ENCODE measurements at places on chromosomes 7 and 10. TPM values are rescaled to one million over a fixed set of nuclear protein-coding genes. Genes with fewer than 3 reads are reported as not detected.

DNA sequence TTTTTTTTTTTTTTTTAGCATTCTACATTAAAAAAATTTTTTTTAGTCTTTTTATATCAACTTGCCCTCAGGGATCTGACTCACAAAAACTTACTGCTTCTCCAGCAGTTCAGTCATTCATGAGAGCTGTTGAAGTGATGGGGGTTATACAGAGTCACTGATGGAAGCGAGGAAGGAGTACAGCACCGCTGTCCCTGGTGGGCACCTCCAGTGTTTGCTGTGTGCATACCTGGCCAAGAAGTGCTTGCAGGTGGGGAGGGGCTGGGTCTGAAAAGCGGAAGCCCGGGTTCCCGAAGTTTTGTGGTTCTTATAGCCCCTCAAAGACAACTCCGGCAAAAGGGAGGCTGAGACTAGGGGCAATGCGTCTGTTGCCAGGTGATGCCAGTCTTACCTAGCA is 46.2 kb downstream of the MINDY4 start:
- H3K4me3 ChIP-seq, result no peak overlapping the region
- no peak overlapping the region for H3K27ac ChIP-seq
- peaks cover 2% of the 10 kb centered on the region for H3K27me3 ChIP-seq
- no peak for DNase-seq

Gene NDUFB2
- total RNA-seq, result 170 TPM

GRCh38 chr10:51001587-51001986 is 72.7 kb upstream of the PRKG1 start:
- H3K36me3 ChIP-seq, result no peaks in the 10 kb centered on the region
- DNase-seq, result no peak
- H3K4me1 ChIP-seq, result no peaks in the 10 kb centered on the region
- no peak overlapping the region for H3K27ac ChIP-seq
- peaks cover 28% of the 10 kb centered on the region for H3K27me3 ChIP-seq

DNA sequence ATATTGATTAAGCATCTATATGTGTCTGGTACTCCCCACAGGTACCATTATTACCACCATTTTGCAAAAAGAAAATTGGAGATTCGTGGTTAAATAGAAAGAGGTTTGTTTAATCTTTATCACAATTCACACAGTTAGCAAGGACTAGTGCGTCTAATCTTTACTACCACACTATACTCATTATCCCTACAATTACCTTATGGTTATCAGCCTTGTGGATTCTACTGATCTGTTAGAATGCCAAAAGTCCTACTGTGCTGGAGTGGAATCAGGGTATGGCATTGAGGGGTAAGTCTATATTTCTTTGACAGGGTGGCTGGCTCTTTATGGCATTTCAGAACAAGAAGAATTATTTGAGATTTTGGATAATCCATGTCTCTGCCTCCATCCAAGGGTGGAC is 156.1 kb downstream of the RNLS start:
- H3K27ac ChIP-seq, result no peak overlapping the region
- no peaks in the 10 kb centered on the region for H3K36me3 ChIP-seq
- peaks cover 2% of the 10 kb centered on the region for H3K27me3 ChIP-seq
- H3K4me3 ChIP-seq, result no peak overlapping the region
- H3K4me1 ChIP-seq, result no peaks in the 10 kb centered on the region

DNA sequence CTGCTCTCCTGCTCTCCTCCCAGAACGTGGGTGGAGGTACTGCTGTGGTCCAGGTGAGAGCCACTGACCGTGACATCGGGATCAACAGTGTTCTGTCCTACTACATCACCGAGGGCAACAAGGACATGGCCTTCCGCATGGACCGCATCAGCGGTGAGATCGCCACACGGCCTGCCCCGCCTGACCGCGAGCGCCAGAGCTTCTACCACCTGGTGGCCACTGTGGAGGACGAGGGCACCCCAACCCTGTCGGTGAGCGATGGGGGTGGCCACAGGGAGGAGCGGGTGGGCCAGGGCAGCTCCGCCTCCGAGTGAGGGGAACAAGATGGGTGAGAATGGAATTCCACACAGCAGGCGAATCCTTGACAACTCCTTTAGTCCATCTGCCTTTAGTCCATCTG is 22.1 kb upstream of the C10orf105 start:
- DNase-seq, result no peak
- no peaks in the 10 kb centered on the region for H3K27me3 ChIP-seq
- peaks cover 78% of the 10 kb centered on the region for H3K4me1 ChIP-seq
- H3K27ac ChIP-seq, result peak overlapping the region; percentile 78

Gene CEP55
- total RNA-seq, result 75.6 TPM

Gene ZNF365
- total RNA-seq, result not detected

DNA sequence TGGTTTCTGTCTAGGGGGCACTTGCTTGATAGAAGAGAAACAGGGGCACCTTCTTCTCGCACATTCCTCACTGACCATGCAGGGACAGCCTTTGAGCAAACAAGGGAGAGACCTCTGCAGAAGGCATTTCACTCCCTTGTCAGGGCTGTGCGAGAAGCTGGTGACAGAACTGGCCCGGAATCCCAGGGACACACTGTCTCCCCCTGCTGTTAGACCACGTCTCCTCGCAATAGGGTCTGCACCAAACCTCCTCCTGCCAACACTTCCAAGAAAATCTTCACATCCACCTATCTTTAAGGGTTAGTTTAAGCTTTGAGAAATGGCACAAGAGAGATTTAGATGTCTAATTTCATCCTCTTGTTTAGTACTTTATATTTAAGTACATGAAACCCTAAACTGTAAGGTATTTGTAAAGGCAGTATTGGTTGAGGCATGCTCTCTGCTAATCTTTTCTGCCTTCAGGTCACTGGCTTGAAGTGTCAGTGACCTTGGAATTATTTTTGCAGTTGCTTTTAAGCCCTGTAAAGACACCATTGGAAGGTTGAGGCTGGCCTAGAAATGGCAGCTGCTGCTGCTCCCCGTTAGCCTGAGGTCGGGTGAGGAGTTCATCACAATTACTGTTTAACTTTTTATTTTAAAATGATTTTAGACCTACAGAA is 37.0 kb downstream of the RBM20 start:
- no peak overlapping the region for H3K27ac ChIP-seq
- no peaks in the 10 kb centered on the region for H3K36me3 ChIP-seq
- DNase-seq, result peak; percentile 54

DNA sequence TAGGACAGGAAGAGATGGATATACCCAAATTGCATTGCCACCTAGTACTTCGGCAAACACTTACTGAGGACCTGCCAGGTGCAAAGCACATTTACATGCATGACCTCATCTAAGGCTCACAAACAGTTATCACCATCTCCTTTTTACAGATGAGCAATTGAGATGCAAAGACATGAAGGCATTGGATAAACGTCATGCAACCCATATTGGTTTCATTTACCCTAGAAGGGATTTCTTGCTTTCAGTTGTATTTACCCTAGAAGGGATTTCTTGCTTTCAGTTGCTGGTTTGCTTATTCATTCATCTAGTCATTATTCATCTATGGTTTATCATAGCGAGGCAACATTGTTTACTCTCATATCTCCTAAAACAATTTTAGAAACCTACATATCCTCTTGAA is 52.2 kb downstream of the STEAP1B start:
- DNase-seq, result no peak
- no peak overlapping the region for H3K27ac ChIP-seq
- H3K36me3 ChIP-seq, result peaks cover 5% of the 10 kb centered on the region
- peaks cover 20% of the 10 kb centered on the region for H3K27me3 ChIP-seq

Gene UFSP1
- total RNA-seq, result 2.7 TPM

DNA sequence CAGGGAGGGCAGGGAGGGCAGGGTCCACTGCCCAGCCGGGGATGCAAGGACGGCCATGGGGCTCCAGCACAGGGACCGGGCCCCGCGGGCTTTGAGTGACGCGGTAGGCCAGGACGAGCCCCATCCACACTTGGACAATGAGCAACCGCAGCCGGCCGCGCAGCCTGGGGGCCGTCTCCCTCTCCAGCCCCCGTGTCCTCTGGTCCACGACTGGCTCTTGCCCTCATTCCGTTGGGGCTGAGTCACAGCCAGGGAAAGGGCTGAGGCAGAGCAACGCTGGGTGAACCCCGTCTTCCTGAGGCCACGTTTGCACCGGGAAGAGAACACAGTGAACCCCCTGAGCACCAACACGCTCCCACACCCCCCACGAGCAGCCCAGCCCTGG is 23.7 kb downstream of the SHH start:
- peaks cover 14% of the 10 kb centered on the region for H3K27me3 ChIP-seq
- H3K36me3 ChIP-seq, result peaks cover 1% of the 10 kb centered on the region
- H3K27ac ChIP-seq, result no peak overlapping the region

GRCh38 chr10:57094083-57094482 is 733.0 kb upstream of the ZWINT start:
- H3K4me3 ChIP-seq, result no peak overlapping the region
- no peaks in the 10 kb centered on the region for H3K4me1 ChIP-seq
- H3K27ac ChIP-seq, result no peak overlapping the region
- H3K27me3 ChIP-seq, result no peaks in the 10 kb centered on the region
- H3K36me3 ChIP-seq, result no peaks in the 10 kb centered on the region
- no peak for DNase-seq

Gene SRGN
- total RNA-seq, result 616 TPM

DNA sequence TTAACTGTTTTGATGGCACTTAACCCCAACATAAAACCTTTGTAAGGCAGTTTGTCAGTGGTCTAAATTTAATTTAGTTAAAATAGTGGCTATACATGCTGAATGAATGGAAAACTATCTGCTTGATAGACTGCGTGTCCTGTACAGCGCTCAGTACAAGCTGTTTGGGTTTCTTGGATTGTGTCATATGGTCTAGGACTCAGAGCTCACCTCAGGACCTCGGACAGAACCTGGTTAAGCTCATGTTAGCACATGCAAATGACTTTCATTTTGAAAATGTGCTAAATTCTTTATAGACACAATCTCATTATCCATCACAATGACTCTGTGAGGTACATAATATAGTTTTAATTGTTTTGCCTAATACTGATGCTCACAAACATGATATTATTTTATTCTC is 55.7 kb upstream of the RELN start:
- peaks cover 11% of the 10 kb centered on the region for H3K27me3 ChIP-seq
- no peak for DNase-seq
- no peak overlapping the region for H3K4me3 ChIP-seq
- H3K27ac ChIP-seq, result no peak overlapping the region

Gene MOGAT3
- total RNA-seq, result not detected

DNA sequence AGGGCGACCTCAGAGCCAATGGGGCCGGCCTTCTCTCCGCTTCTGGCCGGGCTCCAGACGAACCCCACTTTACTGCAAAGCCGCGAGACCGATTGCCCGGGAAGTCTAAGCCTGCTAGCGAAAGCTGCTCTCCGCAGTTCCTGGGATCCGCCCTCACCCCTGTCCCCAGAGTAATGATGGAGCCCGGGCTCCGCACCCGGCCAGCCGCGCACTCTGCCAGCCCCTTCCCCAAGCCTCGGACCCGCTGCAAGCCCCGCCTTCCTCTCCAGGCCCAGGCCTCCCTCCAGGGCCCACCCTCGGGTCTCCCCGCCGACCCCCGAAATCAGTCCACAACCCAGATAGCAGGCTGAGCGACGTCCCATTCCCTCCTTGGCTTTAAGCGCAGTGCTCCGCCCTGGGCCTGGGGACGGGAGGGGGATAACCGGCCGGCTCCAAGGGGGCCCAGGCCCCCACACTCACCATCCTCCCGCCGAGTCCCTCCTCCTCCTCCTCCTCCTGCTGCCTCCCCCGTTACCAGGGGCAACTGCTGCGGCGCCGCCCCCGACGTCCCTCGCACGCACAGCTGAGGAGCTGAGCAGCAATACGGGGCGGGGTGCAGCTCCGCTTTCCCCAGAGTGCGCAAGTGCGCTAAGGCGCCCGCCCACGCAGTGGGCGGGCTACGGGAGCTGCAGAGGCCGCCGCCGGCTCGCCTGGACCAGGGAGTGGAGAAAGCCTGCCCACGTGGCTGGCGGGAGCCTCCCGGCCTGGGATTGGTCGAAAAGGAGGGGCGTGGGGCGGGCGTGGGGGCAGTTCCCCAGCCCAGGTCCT is at the start of gene ARL3:
ARL3 (minus strand) TSS at position 584 of the 807 bp plus-strand sequence; CDS start at position 462, 122 bp downstream.
- no peaks in the 10 kb centered on the region for H3K27me3 ChIP-seq
- peak; percentile 99 for DNase-seq
- peak within 1 kb of the TSS; percentile 87 for H3K27ac ChIP-seq
- peak within 1 kb of the TSS; percentile 80 for H3K4me3 ChIP-seq

- H3K4me1 ChIP-seq, result peaks cover 19% of the 10 kb centered on the region
- no peaks in the 10 kb centered on the region for H3K27me3 ChIP-seq
- no peak overlapping the region for H3K27ac ChIP-seq
- H3K4me3 ChIP-seq, result no peak overlapping the region
- peaks cover 20% of the 10 kb centered on the region for H3K36me3 ChIP-seq
- DNase-seq, result no peak
Observed at GRCh38 chr7:129911790-129912189, 41.0 kb downstream of the UBE2H start.

DNA sequence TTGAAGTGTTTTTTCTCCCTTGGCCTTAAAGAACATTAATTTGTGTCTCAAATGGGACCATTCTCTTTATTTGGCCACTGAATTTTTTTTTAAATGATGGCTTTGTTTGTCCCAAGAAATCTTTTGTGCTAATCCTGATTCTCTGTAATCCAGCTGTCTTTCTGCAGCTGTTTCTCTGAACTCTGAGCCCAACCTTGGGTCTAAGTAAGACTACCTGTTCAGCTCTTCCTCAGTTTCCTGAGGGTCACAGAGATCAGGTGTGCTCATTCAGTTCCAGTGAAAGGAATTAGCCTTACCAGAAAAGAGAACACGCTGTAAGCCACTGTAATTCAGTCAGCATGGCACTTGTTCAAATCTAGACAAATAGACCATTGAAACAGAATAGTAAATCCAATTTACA is 94.2 kb downstream of the ANKIB1 start:
- no peaks in the 10 kb centered on the region for H3K27me3 ChIP-seq
- no peak overlapping the region for H3K27ac ChIP-seq
- no peak for DNase-seq
- no peak overlapping the region for H3K4me3 ChIP-seq
- no peaks in the 10 kb centered on the region for H3K4me1 ChIP-seq
- peaks cover 25% of the 10 kb centered on the region for H3K36me3 ChIP-seq

Data from activated CD8-positive, alpha-beta memory T cell treated with anti-CD3 and anti-CD28 coated beads, Interleukin-2, amount 10 ng/mL, durations not matched to agents 7 days and 5 days (primary cell).